ENCODE measurements at places on chromosomes 1 and 21.
A peak's percentile ranks its signal among the peaks of the same experiment; 100 is the strongest.

GRCh38 chr1:12249181-12249580, 19.4 kb downstream of the VPS13D start:
- no peak for DNase-seq

- DNase-seq = no peak
These were observed 269.3 kb upstream of the LYPLAL1 start for GRCh38 chr1:218904416-218904815.

DNA sequence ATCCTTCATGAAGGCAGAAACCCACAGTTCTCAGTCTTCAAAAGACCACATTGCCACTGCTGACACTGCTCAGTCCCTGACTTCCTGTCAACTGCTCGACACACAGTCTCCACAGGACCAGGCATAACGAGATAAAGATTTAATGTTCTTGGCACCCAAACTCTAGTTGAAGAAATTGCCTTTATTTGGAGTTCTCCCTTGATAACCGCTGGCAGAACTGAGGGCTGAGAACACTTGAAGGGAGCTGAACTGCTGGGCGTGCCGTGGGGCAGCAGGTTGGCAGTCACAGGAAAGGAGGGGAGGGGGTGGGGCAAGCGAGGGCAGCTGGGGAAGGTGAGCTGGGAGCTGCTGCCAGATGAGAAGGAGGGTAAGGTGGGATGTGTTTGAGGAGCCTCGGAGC, 15.9 kb downstream of the HENMT1 start:
- peak; percentile 37 for DNase-seq

- no peak for DNase-seq
These were observed 62.8 kb upstream of the SCCPDH start for GRCh38 chr1:246661451-246661850.

DNA sequence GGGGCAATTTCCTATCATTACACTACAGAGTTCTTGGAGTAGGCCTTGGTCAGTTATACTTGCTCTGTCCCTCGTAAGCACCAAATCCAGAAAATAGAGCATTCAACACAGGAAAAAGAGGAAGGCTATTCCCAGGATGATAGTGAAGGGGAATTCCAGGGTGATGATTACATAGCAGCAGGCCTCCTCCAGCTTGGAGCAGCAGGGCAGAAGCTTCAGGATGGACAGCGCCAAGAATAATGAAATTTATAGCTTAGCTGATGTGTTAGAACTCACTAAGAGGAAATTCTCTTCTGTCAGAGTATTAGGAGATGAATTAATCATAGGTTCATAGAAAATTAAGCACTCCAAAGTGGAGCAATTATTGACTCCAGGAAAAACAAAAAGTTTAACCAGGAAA, 10.8 kb upstream of the SMAP2 start:
- no peak for DNase-seq

DNA sequence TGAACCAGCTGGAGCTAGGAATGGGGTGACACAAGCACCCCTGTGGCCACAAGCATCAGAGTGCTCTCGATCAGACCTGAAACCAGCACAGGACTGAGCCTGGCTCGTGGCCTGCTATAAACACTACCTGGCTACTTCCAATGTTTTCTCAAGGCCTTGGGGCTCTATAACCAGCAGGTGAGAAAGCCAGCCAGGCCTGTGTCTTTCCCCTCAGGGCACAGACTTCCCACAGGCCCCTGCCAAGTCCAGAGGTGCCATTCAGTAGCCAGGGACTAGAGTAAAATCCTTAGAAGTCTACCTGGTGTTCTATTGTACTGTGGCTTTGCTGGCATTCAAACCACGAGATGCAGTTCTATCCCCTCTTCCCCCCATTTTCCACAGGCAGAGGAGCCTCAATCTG, 22.6 kb downstream of the OR2G3 start:
- no peak for DNase-seq

- no peak for DNase-seq
These were observed 16.1 kb downstream of the HUNK start for GRCh38 chr21:31888936-31889371.

DNA sequence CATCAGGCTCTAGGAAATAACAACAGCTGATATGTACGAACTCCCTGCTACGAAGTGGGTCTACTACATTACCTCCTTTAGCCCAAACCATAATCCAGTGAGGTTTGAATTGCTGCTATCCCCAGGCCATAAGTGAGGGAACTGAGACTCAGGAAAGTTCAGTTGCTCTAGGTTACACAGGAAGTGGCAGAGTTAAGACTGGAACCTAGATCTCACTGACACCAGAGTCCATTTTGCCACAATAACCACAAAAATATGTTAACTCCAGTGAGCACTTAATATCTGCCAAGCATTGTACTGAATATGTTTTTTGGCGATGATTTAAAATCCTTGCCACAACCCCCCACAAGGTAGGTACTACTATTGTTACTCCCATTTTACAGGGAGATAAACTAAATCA, 8.9 kb upstream of the TADA1 start:
- no peak for DNase-seq

DNA sequence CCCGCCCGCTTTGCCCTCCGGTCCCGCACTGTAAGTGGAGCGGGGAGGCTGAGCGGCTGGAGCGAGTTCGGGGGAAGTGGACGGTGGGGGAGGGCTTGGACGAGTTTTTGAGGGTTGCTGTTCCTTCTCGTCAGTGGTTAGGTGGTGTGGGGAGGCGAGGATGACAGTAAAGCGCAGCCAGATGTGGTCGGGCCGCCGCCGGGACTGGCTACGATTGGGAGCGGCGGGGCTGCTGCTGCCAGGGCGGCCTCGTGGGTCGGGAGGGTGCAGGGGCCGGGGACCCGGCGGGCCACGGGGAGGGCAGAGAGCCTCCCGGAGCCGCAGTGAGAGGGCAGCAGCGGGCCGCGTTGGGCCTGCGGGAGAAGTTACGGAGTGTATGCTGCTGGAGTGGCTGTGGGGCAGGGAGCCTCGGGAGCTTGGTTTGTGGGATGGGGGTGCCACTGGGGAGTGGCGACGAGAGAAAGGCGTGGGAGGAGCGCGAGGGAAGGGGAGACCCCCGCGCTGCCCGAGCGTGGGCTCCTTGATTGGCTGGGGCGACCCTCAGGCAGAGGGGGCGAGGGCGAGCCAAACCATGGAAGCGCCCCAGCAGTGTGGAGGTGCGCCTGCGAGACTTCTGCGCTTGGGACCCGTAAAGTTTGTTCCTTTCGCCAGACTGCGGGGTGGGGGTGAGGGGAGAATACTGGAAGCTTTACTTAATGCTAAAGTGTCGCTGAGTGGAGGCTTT, 2.1 kb downstream of the ADGRL2 start:
- DNase-seq = no peak

GRCh38 chr1:227666286-227666685, 68.8 kb downstream of the JMJD4 start:
- DNase-seq = no peak

GRCh38 chr21:44550807-44551206, 498 bp downstream of the KRTAP10-2 start:
- DNase-seq = no peak

DNA sequence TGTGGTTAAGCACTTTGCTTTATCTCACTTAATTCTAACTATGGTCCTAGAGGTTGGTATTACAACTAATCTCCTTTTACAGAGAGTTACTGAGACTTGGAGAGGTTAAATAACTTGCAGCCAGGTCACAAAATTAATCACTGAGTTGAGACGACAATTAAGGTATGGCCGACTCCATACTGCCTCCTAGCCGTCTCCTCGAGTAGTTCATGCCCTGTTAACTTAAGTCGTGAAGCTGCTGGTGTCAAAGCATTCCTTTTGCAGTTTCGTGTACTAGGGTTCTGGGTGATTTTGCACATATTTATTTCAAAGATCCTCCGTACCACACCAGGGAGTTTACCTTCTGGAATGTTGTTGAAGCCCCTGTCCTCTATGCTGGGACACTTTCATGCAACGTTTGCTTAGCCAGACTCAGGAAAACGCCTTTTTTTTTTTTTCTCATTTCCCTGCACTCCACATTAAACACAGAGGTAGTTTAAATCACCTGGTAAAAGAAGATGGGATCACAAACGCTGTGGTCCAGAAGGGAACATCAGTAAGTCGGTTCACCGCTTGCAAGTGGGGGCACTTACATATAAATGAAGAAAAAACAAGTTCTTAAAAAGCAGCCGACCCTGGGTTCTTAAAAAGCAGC, 570 bp upstream of the NEK7 start:
- peak; percentile 79 for DNase-seq

DNA sequence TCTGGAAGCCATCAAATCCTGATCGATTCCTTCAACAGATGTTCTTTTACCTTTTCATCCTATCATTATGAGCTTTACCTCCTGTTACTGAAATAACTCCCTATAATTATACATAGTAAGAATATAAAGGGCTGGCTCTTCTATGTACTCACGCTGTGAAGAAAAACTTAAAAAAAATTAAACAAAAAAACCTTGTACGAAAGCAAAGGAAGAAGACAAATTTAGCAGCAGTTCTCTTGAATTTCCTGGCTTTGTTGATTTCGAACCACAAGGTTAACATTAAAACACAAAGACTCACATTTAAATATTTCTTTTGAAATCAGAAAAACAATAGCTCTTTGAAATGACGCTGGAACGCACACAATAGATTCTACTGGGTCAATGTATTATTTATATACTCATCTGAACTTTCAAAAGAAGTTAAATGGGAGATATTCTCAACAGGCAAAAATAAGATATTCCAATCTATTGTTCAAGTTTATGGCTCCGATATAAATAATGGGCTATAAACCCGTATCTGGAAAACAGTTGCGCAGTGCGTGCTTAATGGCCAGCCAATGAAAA, 13.6 kb upstream of the SPEN start:
- DNase-seq = no peak

DNA sequence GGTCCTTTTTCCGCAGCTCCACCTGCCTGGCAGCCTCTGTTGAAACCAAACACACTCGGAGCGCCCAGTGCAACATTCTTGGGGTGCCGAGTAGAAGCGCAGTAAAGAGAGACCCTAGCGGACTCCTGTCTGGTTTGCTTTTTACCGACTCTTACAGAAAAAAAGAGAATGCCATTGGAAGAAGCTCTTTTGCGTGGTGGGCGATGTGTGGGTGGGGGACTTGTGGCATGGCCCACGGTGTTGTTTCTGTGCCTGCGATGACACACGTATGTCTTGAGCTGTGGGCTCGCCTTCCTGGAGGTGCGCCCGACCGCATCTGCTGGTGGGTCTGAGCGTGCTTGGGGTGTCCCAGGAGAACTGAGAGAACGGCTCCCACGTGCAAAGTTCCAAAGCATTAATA, 7.3 kb upstream of the BARHL2 start:
- DNase-seq = no peak

DNA sequence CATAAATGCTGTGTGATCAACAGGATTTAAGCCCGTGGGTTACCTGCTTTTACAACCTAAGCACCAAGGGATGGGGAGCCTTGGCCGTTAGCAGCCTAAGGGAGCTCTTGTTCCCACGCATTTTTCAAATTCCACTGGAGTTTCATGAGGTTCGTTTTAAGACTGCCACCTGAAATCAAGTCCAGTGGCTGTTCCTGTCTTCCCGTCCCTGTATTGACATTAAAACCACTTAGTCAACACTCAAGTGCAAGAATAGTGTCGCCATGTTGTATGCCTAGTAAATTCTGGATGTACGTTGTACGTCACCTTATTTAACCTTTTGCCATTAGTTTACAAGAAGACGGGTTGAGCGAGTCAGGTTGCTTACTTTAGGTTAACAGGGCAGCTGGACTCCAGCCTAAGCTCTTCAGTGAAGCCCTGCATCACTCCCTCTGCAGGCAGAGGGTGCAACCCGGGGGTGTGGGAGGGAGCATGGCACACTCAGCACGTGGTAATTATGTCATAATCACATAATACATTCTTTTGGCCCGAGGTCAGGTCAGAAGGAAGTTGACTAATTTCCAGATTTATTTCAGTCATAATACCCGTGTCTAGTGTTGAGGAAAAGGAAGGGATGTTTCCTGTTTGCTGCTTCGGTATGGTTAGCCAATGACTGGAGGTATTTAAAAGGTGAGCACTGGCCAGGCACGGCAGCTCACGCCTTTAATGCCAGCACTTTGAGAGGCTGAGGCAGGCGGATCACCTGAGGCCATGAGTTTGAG, 42.5 kb downstream of the CNST start:
- peak; percentile 29 for DNase-seq

GRCh38 chr1:29686012-29686930, 449.9 kb downstream of the PTPRU start:
- no peak for DNase-seq

DNA sequence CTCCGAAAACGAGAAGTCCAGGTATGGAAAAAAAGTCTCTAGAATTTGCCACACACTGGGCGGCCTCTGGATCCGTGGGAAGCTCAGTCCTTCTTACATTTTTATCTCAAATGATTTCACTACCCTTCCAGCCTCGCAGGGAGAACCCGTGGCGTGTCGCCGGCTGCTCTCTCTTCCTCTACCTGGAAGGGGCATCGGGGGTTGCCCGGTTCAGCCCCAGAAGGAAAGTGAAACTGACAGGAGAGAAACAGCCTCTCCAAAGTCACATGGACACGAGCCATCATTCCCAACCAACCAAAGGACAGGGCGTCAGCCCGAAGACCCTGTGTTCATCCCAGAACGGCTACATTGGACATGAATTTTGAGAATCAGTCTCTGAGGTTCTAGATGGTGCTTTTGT, 182.5 kb downstream of the ADSS2 start:
- no peak for DNase-seq

DNA sequence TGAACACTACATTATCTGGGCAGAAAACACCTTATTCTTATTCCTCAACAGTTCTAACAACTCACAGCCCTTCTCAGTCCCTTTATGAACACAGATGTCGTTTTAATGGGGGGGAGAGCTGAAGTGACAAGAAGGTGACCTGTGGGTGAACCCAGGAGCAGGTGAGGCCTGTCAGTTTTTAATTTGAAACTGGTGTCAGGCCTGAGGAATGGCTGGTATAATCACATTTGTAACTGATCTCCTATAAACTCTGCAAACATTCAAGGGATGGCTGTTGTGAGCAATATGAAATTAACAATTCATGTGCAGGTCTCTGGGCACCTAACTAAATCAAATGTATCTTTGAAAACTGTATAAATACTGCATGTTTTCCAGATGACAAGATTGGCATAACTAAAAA, 362.1 kb upstream of the NR5A2 start:
- DNase-seq = no peak

GRCh38 chr1:44605914-44606615, 68.2 kb downstream of the TMEM53 start:
- DNase-seq = no peak

DNA sequence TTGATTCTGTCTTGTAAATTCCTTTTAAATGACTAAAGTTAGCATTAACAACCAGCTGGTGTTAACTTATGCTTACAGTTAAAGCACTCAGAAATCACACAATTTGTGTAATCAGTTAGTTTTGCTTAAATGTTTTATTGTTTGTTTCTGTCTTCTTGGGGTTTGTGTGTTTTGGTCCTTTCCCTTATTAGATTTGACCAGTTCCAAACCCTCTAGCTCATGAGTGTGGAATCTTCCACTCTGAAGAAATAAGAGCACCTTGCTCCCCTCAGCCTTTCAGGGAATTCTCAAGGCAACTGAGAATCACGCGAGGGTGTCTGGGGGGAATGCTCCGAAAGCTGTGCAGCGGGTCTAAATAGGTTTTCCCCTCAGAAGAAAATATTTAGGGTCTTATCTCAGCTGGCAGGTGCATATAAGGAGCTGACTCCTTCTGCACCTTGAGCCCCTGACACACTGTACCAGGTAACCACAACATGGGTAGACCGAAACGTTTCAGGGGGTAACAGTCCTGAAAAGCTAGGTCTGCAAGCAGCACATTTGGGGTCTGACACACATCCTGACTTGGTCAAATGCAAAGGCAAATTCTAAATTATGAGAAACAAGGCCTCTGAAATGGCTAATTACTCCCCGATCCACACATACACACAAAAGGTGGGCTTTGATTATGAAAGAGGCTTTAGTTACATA, 188.1 kb upstream of the ETV3 start:
- no peak for DNase-seq

GRCh38 chr21:32812035-32812434, 40.5 kb upstream of the PAXBP1 start:
- DNase-seq = no peak

GRCh38 chr1:195663549-195664280, 944.5 kb downstream of the KCNT2 start:
- DNase-seq = no peak

Measured in activated naive CD4-positive, alpha-beta T cell treated with Interleukin-2 at 50 U/mL for 16 hours (primary cell).